ENCODE measurements at places on chromosomes 13 and 19. TPM values are rescaled to one million over a fixed set of nuclear protein-coding genes. Genes with fewer than 3 reads are reported as not detected.
A peak's percentile ranks its signal among the peaks of the same experiment; 100 is the strongest.

The CILP2 gene
- 5.4 TPM for total RNA-seq

- DNase-seq = no peak
- H3K4me3 ChIP-seq = no peak overlapping the region
- peaks cover 21% of the 10 kb centered on the region for H3K4me1 ChIP-seq
- no peak overlapping the region for H3K27ac ChIP-seq
- H3K27me3 ChIP-seq = no peaks in the 10 kb centered on the region
- no peaks in the 10 kb centered on the region for H3K36me3 ChIP-seq
These were observed 41.6 kb downstream of the ZMYM2 start for GRCh38 chr13:20000062-20000552.

DNA sequence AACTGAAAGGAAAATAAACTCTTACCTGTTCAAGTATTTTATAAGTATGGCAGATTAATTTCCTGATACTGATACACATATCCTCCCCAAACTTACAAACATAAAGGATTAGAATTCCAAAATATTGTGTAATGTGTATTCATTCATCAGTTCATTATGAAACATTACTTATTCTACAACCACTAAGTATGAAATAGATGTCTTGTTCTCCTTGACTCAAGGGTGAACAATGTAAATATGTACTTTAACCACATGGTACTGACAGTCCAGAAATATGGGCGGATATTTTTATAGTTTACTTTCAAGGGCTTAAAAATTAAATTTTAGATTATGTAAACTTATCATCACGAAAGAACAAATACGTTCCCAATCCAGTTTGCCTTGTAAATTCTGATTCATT, 334.0 kb downstream of the LIG4 start:
- H3K27me3 ChIP-seq = no peaks in the 10 kb centered on the region
- H3K27ac ChIP-seq = no peak overlapping the region
- H3K4me3 ChIP-seq = no peak overlapping the region
- no peak for DNase-seq
- H3K36me3 ChIP-seq = no peaks in the 10 kb centered on the region

DNA sequence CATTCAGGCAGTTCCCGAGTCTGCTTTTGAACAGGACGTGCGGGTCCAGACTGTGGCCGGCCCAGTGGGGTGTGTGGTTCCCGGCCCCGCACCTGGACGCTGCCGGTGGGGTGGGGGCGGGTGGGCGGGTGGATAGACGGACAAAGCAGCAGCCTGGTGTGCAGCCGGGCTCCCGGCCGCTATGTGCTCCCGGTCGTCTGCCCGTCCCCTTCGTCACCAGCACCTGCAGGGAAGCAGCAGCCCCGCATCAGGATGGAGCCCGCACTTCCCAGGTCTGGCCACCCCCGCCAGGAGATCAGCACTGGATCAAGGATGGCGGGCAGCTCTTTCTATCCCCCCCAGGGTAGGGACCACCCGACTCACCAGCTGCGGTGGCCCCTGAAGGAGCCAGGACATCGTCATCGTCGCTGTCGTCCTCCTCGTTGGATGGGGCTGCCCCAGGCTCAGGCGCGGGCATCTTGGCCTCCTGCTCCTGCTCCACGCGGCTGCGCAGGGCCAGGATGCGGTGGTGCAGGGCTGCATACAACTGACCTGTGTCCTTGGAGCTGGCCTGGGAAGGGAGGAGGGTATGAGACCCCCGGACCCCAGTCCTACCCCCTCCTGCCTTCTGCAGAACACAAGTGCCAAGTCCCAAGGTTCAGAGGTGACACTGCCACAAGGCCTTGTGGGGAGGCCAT, 3.5 kb downstream of the CAPS start:
- DNase-seq = no peak
- H3K27me3 ChIP-seq = no peaks in the 10 kb centered on the region
- no peaks in the 10 kb centered on the region for H3K36me3 ChIP-seq
- H3K27ac ChIP-seq = no peak overlapping the region
- H3K4me1 ChIP-seq = peaks cover 30% of the 10 kb centered on the region

DNA sequence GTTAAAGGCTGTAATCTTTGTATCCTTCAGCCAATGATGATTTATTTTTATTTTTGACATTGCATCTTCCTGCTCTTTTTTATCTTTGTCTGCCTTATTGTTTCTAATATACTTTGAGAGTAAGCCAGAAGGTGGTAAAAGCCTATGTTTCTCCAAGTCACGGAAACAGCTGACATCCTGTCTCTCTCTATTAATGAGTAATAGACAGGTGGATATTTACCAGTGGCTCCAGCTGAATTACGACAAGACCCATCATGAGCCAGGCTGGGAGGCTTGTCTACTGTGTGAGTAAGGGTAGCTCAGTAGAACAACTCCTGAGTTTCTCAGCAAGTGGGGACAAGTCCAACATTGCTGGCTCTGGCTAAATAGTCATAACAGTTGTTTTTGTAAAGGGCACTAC, 166.6 kb downstream of the NDFIP2 start:
- H3K27me3 ChIP-seq = no peaks in the 10 kb centered on the region
- H3K4me1 ChIP-seq = peaks cover 4% of the 10 kb centered on the region
- H3K27ac ChIP-seq = peak overlapping the region; percentile 27
- peak; percentile 63 for DNase-seq

DNA sequence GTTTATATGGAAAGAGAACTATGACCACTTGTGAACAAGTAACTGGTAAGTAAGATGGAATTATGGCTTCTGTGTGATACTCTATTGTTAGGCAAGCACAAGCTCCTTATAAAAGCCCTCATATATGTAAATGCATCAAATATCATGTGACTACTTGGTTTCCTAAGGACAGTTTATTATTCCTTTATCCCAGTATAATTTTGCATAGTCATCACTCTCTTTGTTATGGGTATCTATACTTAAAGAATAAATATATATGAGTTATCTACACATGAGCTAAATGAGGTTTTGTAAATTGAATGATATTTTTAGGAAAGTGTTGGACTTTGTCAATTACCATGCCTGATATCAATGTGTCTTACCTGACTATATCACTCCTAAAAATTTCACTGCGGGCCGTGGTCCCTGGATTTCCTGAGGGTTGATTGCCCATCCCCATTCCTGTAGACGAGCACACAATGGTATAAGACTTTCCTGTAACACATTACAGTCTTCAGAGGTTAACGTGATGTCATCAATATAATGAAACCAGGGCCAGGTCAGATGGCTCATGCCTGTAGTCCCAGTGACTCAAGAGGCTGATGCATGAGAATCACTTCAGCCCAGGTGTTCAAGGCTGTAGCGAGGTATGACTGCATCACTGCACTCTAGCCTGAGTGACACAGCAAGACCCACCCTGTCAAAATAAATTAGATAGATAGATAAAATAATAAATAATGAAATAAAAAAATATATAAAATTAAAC, 20.7 kb downstream of the ZNF844 start:
- no peak overlapping the region for H3K4me3 ChIP-seq
- H3K4me1 ChIP-seq = no peaks in the 10 kb centered on the region
- H3K27me3 ChIP-seq = no peaks in the 10 kb centered on the region
- DNase-seq = no peak

DNA sequence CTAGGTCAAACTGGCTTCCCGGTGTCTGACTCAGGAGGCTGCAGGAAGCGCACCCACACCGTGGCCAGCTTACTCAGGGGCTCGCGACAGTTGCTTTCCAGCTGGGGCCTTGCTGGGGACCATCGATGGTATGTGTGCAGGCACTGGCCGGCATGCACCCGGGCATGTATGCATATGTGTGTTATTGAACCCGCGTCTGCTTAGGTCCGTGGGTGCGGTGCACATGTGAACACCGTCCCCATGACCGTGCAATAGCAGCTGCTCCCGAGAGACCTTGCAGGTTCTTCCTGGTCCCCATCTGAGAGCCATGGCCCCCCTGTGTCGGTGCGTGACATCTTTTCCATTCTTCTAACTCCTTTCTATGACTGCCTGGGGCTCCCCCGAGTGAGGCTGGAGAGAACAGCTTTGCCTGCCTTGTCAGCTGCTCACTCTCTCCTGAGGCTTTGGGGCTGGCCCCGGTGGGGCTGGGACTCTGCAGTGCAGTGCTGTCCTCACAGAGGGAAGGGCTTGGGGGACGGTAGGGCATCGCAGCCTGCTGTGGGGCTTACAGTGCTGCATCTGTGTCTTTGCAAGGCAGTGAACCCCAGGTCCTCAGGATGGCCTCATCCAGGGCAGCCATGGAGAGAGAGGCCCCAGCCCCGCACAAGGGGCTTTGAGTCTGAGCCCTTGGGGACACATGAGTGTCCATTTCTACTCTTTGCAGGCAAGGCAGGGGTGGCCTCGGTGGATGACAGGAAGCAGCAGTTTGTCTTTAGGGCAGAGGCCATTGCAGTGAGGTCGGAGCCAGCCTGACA, 65.1 kb downstream of the CHST8 start:
- H3K4me3 ChIP-seq = no peak overlapping the region
- H3K27ac ChIP-seq = no peak overlapping the region
- no peaks in the 10 kb centered on the region for H3K36me3 ChIP-seq

DNA sequence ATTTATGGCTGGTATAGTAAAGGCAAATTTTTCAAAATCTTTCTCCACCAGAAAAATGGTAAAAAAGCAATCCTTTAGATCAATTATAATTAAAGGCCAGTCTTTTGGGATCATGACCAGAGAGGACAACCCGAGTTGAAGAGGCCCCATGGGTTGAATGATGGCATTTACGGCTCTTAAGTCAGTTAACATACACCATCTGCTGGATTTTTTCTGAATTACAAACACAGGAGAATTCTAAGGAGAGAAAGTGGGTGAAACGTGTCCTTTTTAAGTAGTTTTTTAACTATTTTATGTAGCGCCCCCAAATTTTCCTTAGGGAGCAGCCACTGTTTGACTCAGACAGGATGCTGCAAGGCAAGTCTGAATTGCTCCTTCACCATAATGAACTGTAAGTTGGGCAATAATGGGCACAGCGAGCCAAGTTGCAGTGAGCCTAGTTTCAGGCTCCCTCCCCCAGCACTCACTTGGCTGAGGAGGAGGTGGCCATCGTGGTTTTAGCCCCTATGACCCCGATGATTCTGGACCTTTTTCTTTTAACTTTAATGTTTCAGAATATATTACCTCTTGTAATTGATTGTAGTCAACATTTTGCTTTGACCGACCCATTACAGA, 13.6 kb upstream of the ZNF611 start:
- H3K27me3 ChIP-seq = no peaks in the 10 kb centered on the region
- no peak overlapping the region for H3K4me3 ChIP-seq
- H3K36me3 ChIP-seq = no peaks in the 10 kb centered on the region
- peak; percentile 74 for DNase-seq
- no peaks in the 10 kb centered on the region for H3K4me1 ChIP-seq

DNA sequence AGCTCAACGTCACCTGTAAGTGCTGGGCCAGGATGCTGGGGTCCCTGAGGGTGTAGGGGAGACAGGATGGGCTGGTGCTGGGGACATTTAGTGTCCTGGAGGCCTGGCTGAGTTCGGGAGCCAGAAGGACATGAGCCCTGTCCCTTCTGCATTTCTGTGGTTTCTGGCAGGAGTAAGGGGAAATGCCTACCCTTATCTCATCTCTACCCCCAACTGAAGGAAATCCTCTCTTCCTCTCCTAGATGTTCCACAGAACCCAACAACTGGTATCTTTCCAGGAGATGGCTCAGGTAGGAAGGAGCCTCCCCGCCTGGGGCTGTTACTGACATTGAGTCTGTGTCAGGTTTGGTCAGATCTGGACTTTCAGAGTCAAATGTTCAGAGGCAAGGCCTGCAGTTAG, 1.2 kb downstream of the CD33 start:
- no peak for DNase-seq
- H3K27ac ChIP-seq = no peak overlapping the region
- no peak overlapping the region for H3K4me3 ChIP-seq

Data from hepatocyte (in vitro differentiated cells).